ENCODE measurements at places on chromosomes 3 and 15.

DNA sequence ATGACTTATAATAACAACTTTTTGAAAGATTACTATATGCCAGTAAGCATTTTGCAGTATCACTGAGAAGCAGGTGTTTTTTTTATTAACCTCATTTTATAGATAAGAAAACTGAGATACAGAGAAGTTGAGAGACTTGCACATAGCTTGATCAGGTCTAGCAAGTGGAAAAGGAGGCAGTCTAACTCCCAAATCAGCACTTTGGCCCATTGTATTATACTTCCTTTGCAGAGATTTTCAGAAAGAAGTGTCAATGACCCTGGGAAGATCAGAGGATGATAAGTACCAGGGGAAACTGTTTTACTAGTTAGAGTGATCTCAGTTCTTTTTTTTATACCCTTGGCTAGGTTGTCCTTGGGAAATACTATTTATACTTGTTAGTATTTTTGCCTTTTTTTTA, 358.7 kb downstream of the SQOR start:
- no peak for DNase-seq

DNA sequence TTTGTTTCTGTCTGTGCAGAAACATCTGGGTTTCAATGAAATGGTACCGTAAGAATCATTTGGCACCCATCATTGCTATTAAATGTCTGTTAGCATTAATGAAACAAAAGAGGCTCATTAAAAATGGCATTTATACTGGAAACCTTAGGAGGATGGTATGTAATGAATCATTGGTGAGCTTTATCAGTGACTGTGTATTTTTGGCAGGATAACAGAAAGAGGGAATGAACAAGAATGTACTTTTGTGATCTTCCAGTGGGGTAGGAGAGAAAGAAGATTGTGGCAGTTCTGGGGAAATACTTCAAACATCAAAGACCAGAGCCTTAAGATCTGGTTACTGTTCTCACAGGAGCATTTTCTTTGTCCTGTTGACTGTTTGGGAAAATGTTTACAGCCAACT, 4.7 kb upstream of the DCBLD2 start:
- DNase-seq, result no peak

DNA sequence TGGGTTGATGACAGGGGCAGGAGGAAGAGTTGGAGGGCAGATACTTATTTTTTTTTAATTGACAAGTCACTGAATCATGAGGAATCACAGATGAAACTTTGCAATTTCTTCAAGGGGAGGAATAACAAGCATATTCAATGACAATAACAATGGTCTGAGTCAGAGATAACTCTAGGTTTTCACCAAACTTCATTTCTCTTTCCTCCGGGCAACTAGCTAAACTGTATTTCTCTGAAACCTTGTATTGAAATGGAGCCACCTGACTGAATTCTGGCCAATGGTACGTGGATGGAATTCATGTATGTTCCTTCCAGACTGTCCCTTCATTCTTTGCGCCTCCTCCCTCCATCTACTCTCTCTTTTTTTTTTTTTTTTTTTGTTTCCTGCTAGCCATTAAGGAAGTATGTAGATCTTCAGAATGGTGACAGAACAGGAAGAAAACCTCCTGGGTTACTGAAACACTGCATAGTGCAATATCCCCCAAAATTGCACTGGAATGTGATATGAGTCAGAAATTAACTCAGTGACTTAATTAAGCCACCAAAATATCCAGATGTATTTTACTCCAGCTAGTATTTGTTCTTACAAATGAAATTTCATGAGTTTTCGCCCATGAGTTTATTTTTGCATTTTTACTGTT, 495.4 kb downstream of the OTOL1 start:
- no peak for DNase-seq

DNA sequence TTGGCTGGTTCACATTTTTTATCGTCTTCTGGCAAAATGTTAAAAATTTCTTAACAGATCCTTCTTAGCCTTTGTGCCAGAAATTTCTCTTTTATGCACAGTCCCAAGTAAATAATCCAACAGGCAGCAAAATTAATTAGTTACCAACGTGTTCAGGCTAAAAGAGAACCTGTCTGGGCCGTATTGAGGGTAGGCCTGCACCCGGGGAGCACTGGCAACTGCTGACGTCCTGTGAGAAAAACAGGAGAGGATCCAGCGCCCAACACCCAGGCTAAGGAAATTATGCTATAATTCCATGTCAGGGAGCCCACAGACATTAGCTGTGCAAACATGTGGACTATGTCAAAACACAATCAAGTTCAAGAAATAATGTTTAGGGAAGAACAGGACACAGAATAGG, 30.7 kb upstream of the CSTA start:
- DNase-seq, result no peak

GRCh38 chr3:171490901-171491300, 30.7 kb upstream of the TNIK start:
- no peak for DNase-seq

DNA sequence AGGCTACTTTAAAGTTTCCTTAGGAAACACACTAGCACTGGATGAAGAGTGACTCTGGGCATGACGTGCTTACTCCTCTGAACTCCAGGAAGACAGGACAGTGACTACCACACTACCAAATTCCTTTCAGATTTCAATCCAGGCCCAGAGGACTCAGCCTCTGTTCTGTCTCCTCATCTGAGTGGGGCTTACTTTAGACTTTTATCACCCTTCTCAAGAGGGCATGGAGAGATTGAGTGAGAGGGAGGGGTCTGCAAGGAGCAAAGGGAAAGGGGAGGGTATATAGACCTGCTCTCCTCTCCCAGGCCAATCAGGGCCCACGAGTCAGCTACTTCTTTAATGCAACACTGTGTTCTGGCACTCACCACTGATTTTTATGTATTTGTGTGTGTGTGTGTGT, 29.4 kb upstream of the RSL24D1 start:
- no peak for DNase-seq

- no peak for DNase-seq
Measured at GRCh38 chr15:70093070-70093469, 4.6 kb downstream of the TLE3 start.

DNA sequence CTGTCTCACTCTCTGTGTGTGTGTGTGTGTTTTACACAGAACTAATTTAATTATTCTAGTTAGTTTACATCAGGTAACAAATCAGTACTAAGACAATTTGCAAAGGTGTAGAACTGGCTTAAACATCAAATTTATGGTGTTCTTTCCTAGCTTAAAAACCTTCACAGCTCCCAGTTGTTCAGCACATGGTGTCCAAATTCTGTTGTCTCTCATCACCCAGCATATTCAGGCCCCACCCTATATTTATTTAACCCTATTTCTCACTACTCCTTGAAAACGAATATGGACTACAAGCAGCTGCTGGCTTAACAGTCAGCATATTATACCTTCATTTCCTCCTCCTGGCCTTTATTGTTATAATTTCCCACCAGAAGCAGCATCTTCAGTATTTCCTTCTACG, 1.2 kb downstream of the IL20RB start:
- no peak for DNase-seq

DNA sequence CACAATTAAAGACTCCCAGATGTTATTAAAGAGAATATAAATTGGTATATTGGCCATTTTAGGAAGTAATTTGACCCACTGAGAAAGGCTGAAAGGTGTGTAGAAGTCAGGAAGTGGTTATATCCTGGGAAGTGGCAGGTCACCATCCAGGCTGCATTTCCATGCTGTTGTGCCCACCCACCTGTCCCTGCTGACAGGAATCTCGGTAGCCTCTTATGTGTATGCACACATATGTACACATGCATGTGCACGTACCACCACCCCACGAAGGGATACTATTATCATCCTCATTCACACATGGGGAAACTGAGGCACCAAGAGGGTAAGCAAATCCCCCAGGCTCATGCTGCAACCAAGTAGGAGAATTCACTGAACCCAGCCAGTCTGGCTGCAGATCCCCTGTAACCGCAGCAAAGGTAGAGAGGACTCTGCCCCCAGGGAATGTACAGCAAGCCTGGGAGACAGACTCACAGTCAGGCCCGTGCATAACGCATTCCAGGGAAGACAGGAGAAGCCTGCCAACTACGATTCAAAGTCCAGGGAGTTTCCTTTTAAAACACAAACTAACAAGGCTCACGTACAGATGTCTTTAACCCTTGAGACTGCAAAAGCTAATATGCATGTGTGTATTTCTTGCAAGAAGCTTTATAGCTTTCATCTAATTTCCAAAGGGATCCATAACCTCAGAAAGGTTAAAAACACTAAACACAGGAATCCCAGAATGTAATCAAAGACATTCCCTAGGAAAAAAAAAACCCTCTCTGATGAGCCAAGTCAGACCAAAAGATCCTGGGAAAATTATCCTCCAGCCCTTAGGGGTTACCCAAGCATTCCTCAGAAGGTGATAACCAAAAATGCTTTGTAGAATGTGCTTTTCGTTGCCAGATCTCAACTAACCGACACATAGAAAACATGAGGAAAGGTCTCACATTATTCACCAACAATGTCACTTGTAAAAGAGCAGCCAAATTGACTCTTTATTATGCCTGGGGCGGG, 129.6 kb downstream of the ADAMTS17 start:
- DNase-seq, result no peak

DNA sequence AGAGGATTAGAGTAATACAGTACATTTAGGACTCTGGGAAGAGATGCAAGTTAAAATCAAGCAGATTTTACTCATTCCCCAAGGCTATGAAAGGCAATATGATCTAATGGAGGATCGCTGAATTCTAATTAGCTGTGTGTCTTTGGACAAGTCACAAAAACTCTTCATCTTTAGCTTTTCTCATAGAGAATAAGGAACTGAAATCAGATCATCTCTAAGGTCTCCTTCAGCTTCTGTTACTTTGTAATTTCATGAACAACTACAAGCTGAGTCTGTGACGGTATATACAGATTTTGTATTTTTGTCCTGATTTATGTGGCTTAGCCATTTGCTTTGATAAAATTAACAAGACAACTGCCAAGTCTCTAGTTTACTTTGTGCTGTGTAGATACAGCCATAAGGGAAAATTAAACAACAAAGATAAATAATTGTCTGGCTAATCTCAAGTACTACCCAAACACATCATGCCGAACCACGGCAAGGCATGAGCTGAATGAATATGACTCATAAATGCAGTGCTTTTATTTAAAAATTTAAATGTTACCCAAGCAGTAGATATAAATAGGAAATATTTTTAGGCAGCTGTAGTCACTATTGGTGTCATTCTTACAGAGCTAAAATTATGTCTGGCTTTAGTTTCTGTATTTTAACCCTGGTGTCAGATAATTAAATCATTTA, 81.5 kb downstream of the GAP43 start:
- no peak for DNase-seq

DNA sequence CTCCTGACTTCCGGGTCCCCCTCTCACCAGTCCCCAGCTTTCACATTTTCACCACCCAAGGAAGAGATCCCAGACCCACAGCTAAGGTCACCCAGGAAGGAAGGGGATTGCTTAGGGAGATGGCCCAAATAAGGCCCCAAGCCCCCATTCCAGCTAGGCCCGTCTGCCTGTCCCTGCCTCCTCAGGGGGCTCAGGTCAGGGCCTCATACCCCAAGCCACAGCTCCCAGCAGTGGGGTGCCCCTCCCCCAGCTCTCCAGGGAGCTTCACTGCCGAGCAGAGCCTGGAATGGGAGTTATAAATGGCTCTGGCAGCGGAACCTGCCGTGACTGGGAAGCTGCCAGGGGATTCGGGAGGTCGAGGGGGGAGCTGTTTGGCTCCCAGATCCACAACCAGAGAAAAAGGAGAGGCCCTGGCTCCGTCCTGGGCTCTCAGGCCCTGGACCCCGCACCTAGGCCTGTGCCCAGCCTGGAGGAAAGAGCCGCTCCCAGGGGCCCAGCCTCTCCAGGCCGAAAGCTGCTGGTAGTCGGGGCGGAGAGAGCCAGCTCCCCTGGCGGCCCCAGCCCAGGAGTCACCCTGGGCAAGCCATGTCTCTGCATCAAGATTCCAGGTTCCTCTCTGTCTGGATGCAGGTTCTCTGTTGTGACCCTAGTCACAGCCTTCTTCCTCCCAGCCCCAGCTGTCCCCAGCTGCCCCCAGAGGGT, 550 bp downstream of the CCDC9B start:
- DNase-seq, result no peak

DNA sequence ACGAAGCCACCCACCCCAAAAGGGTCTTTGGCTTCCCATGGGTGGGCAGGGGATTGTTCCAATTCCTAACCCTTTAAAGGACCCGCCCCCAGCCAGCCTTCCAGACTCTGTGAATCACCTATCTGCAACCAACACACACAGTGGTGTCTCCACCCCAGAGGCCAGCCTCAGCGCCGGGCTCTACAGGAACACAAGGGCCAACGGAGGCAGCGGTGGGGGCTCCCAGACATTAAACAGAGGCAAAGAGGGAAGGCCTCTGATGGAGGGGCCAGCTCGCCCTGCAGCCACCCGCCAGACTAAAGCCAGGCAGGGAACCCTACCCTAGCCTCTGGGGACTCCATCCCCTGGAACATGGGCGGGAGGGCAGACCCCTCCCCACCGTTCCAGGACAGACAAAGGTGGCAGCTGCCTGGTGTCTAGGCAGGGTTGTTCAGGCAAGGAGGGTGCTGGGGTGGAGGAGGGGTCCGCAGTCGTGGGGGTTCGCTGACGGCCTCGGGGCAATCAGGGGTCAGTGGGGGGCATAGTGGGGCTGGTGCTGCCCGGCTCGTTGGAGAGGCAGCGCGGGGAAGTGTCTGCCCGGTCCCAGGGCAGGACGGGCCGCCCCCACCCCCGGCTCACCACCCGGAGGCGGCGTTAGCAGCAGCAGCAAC, 448 bp downstream of the SHISA5 start:
- no peak for DNase-seq

GRCh38 chr15:97014001-97014400, 683.5 kb downstream of the NR2F2 start:
- DNase-seq, result no peak

DNA sequence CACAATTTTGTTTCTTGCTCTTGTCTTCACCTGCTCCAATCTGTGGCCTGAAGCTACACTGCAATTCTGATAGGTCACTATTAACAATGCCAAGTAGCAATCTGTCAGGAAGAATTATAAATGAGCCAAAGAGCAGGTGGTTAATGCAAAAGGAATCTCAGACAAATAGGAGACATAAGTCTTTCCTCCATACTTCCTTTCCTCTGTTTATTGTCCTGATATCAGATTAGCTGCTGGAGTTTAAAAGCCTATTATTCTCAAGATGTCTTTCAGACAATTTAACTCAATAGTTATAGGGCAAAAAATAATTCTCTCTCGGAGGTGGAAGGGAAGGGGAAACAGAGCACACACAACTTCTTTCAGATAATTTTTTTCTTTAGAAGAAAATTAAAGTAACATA, 491.6 kb downstream of the MFSD1 start:
- no peak for DNase-seq

- no peak for DNase-seq
Measured at GRCh38 chr15:84773716-84774115, 25.3 kb downstream of the ZNF592 start.

DNA sequence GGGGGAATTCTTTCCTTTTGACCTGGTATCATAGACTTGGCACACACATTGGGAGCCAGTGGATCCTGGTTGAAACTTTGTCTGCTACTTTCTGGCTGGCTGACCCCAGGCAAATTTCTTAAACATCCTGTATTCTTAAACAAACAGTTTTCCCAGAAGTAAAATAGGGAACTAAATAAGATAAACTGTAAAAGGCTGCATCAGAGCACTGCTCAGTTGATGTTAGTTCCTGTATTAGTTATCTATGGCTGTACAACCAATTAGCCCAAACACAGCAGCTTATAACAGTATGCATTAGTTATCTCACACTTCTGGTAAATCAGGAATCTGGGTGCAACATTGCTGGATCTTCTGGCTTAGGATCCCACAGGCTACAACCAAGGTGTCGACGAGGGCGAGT, 73.1 kb upstream of the SLCO3A1 start:
- no peak for DNase-seq
